Stimulated activated CD8-positive, alpha-beta memory T cell treated with anti-CD3 and anti-CD28 coated beads, Interleukin-12 subunit alpha, Interleukin-12 subunit beta, amount 100 ng/mL, for 1 hour (primary cell): ENCODE measurements at places on chromosomes 5 and 9.

- DNase-seq = no peak
Measured at GRCh38 chr5:173341961-173342430, 13.8 kb upstream of the STC2 start.

GRCh38 chr5:84825606-84826005 is 440.9 kb upstream of the EDIL3 start:
- no peak for DNase-seq

- DNase-seq = no peak
Measured at GRCh38 chr5:128613128-128613527, 75.1 kb upstream of the FBN2 start.

DNA sequence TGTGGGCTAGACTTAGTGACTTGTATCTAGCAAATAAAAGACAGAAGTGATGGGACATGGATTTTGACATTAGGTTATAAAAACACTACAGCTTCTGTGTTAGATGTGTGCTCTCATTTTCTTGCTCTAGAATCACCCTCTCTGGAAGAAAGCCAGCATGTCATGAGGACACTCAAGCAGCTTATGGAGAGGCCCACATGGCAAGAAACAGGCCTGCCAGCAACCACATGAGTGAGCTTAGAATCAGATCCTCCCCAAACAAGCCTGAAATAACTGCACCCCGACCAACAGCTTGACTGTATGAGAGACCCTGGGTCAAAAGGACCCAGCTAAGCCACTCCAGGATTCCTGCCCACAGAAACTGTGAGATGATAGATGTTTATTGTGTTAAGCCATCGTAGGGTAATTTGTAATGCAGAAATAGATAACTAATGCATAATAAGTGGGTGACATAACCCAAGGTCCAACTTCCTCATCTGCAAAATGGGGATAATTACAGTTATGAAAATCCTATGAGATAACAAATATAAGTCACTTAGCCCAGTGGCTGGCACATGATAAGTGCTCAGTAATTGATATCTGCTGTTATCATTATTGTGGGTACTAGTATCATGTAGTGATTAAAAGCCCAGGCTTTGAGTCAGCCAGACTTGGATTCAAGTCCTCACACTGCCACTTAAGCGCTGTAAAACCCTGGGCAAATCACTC is 86.5 kb downstream of the KLHL3 start:
- DNase-seq = no peak

GRCh38 chr5:55897905-55898304 is 46.7 kb downstream of the IL31RA start:
- no peak for DNase-seq

GRCh38 chr5:155564541-155564940 is 551.0 kb downstream of the KIF4B start:
- no peak for DNase-seq

GRCh38 chr9:114349713-114350480 is 20.2 kb downstream of the ORM2 start:
- no peak for DNase-seq

- no peak for DNase-seq
Measured at GRCh38 chr5:127517110-127517479, 345 bp upstream of the PRRC1 start.

DNA sequence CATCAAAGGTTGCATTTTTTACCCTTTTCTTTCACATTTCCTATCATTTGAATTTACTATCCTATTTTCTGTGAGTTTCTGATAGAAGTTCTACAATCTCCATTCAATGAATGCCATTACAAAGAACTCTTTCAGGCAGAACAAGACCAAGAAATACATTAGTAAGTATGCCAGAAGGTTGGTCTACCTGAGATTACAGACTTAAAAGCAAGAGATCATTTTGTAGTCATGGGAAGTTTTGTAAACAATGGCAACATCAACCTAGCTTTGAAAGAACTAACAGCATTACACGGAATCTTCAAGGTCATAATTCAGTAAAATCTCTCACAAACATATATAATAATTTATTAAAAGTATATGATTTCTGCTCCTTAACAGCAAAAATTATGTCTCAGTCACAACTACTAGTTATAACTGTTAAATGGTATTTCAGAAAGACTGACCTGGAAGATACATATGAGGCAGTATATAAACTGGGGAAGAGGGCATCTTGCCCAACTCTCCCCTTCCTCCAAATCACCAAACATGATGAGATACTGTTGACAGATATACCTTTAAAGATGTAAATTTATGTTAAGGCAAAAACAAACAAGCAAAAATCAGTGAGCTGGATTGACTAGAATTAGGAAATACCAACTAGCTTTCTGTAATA is 23.3 kb downstream of the TMEM161B start:
- DNase-seq = no peak

DNA sequence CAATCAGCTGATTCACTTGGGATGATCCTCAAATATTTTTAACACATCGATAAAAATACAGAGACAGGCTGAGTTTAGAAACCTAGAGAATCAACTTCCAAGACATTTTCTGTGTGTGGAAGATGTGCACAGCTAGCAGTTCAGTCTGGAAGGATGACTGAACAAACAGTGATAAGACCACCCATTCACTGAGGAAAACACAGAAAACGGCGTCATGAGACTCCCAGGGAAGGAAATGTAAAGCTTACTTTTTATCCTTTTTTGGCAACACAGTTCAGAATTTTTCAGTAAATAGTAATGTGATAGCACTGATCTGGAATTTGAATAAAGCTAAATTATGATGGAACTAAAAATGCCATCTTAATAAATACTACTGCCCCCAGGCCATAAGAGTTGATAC is 277.6 kb downstream of the SEMA5A start:
- DNase-seq = no peak

DNA sequence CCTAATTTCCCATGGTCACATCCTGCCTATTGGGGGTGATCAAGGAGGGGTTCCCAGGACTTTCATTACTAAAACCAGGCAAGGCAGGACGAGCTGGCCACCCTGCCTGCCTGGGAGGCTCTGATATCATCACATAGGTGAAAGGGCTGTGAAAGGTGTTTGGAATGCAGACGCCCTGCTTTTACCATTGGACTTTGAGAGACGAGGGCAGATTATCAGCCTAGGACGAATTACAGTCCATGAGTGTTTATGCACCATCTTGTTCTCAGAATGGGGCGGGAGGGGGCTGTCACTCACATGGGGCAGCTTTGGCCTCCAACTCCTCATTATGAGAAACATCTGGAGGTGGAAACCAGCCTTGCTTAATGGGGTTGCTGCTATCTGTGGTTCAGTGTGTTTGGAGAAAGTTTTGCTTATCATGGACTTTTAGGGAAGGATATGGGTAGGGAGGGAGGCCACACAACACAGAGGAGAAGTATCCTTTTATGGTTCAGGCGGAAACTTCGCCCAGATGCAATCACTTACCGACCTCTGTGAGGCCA is 69.8 kb upstream of the UBTD2 start:
- no peak for DNase-seq
